ENCODE measurements at places on chromosomes 11 and 22.

GRCh38 chr22:42315392-42315756 lies 44.9 kb upstream of the TCF20 start:
- no peak for DNase-seq

DNA sequence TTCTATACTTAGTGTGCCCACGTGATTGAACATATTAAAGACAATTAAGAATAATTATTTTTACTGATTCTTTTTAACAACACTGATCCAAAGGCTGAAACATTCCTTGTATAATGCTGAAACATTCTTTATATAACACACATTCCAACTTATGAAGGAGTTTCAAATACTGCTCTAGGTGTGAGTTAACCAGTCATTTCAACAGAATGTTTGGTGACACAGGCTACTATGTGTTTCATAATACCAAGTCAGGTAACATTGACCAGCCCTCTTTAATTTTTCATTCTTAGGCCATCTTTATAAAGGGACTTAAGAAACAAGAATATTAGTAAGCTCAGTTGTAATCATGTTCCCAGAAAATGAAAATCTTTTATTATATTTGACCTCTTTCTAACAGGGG lies 136.6 kb downstream of the ELP4 start:
- no peak for DNase-seq

- DNase-seq, result no peak
Observed at GRCh38 chr22:24101966-24102365, 79.3 kb upstream of the SUSD2 start.

- no peak for DNase-seq
Observed at GRCh38 chr11:10592331-10592730, 23.9 kb upstream of the LYVE1 start.

GRCh38 chr11:41714101-41714500 lies 254.6 kb upstream of the LRRC4C start:
- DNase-seq, result no peak

DNA sequence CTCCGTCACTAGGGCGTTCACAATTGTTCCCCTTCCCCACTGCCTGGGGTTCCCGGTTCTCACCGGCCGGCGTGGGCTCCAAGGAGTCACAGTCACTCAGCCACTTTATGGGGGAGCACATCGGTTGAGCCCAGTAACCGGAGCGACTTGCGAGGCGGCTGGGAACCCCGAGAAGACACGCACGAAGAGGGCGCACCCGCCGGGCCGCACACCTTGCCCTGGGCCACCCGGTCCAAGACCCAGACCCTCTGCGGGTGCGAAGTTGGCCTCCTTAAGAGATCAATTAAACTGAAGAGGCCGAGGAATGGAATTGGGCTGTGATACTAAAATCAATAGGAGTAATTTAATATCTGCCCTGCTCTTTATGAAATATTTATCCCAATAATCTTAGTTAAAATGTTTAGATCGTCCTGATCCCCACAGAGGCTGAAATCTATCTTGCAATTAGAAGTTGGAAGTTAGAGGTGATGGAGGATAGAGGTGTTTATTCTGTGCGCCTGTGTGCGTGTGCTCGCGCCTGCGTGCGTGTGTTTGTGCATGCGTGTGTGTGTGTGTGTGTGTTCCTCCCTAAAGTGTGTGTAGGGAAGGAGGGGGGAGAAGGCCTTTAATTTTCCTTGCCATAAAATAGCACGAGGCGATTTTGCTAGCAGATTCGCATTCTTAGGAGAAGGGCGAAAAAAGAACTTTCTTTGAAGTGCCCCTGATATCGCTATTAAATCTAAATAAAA lies 954 bp upstream of the MN1 start:
- no peak for DNase-seq

DNA sequence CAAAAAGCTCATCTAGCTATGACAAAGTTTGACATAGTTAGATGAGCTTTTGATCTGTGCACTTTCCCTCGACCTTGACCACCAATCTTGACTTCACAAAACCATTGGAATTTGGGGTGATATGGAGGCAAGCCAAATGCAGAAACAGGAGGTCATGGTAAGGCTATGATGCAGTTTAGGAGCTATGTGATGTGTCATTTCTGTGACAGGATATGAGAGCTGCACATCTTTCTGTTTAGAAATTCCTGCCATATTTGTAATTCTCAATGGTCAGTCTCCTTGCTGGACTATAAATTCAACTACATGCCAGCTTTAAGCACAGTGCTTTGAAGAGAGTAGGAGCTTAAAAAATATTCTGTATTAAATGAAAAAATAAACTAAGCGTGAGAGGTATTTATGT lies 12.9 kb downstream of the OR51B6 start:
- no peak for DNase-seq

DNA sequence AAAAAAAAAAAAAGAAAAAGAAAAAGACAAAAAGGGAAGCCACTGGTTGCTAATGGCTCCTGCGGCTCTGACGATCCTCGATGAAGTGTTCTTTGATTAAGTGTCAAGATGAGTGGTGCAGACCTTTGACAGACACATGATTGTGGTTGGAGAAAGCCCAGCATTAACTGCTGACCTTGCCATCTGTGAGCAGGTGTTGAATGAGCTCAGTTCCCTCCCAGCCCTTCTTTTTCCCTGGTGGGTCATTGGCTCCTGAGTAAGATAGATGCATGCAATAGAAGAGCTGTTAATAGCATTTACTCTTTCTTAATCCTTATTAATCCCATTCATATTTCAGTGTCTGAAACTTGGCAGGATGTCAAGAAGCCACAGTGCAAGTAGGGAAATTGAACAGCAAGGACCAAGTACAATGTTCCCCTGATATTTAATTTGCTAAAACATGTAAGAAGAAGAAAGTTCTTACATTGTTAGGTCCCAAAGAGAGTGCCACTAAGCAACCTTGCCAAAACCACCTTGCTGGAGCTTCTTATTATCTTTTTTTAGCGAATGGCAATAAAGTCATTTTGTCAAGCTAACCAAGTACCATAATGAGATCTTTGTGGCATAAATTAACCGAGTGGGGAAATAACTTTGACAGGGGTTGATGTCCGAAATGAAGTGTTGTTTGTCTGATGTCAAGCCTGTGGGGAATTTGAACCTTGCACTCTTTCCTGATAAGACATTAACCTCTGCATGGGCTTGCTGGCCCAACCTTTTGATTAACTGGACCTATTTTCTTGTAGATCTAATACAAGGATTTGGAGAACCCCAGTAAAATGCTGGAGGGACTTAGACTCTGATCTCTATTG lies 113.7 kb downstream of the PTPRJ start:
- no peak for DNase-seq

- DNase-seq, result no peak
Observed at GRCh38 chr11:15560689-15561467, 446.2 kb downstream of the INSC start.

DNA sequence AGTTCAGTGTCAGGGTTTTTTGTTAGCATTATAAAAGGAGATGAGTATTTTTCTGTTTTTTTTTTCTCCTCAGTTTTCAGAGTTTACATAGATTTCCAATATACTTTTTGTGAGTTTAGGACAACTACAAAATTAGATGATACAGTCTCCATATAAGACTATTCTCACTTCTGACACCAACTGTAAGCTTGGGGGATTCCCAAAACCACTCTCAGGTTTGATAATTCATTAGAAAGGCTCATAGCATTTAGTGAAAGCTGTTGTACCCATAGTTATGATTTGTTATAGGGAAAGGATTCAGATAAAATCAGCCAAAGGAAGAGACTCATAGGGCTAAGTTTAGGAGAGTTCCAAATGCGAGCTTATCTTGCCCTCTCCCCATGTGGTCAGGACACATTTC lies 24.1 kb downstream of the CUL5 start:
- DNase-seq, result no peak

GRCh38 chr11:103234974-103235373 lies 125.7 kb downstream of the DYNC2H1 start:
- no peak for DNase-seq

DNA sequence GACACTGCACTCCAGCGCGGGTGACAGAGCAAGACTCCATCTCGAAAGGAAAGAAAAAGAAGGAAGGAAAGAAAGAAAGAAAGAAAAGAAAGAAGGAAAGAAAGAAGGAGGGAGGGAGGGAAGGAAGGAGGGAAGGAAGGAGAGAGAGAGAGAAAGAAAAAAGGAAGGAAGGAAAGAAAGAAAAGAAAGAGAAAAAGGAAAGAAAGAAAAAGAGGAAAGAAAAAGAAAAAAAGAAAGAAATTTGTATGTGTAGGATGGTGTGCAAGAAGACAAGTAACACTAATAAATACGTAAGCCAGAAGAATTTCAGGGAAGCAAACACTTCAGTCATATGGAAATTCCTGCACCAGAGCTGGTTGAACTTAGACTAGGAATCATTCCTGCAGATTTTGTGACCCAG lies 618 bp downstream of the OR8D1 start:
- DNase-seq, result no peak

DNA sequence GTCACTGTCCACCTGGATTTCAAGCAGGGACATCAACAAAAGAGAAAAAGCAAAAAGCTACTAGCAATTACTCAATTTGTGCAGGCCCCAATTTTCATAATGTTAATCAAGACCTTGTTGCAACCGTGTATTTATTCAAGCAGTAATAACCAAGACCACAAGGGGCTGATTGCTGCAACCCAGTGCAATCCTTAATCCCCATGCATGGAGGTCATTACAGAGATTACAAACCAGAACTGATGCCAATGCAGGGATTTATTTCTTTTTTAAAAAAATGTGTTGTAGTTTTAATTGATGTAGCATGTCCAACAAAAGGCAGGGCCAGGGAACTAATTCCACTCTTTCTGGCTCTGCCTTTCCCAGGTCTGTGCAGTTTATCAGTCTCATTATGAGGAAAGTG lies 18.4 kb downstream of the TECTA start:
- DNase-seq, result no peak

DNA sequence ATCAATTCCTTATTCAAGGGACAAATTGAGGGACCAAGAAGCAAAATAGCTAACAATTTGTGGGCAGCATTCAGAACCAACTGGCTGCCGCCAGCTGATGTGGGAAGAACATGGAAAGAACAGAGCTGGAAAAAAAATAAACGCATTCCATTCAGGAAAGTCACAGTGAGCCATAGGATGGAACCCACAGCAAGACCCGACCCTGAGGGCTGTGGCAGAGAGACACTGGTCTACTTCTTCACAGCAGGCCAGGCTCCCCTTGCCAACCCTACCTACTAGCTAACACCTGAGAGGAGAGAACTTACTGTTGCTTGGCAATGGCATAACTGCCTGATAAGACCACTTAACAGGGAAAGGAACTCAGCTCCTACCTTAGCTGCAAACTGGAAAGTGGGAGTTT lies 123.5 kb upstream of the APOA1 start:
- DNase-seq, result no peak

DNA sequence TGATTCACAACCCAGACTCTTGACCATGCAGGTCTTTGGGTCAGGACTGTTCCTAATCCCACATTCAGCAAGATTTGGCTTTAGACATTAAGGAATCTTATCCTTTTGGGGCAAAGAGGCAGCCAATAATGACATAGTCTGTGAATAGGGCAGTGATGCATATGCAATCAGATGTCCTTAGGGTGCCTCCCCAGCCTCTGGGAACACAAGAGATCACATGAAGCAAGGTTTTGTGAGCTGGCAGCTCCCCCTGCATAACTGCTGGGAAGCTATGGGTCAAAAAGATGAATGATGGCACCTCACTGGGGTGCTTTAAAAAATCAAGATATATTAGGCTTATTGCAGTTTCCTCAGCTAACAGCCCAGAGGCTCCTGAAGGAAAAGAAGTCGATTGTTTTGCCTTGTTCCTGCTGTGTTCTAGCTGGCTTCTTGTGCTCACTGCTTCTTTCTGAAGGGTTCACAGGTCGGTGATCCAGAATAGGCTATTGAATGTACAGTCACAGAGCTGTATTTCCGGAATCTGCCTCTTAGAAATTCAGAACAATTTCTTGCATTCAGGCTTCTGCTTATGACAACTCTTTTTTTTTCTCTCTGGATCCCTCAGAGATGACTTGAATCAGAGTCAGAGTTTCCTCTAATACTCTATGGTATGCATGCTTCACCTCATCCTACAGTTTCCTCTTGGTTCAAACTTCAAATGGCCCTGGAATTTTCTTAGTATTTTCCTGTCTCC lies 31.7 kb downstream of the INSC start:
- DNase-seq, result no peak

DNA sequence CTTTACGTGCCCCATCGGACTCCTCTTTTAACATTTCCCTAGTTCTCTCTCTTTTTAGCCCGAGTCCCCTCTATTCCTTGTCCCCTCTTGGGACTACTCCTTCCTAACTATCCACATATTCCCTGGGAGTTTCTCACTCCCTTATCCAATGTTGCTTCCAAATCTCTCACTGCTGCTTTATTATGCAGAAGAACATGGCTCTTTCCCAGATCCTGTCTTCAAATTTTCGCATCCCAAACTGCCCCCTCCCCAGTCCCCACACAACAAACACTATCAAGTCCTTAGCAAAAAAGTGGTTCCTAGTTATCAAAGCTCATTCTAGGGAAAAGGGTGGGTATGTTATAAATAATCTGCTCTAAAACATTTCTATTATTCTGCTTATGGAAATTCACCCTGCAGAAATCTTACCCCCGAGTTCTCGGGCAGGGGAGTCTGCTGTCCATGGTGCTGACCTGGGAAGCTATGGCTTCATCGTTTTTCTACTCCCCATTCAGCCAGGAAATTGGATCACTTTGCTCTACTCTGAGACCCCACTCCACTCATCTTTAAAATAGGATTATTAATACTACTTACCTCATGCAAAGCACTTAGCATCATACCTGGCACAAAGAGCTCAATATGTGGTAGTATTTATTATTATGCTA lies 393.5 kb downstream of the BUD13 start:
- peak; percentile 63 for DNase-seq

DNA sequence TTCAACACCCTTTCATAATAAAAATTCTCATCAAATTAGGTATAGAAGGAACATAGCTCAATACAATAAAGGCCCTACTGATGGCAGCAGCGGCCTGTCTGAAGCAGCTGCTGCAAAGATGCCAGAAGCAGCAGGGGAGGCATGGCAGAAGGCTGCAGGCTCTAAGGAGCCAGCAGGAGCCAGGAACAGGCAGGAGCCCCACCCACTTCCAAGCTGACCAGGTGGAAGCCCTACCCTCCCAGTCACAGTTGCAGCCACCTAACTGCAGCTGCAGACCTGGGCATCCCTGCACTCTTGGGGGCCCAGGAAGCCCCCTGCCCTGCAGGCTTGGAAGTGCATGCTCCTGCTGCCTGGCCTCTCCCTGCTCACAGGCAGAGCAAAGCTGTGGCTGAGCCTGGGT lies 18.2 kb upstream of the OR6A2 start:
- no peak for DNase-seq

DNA sequence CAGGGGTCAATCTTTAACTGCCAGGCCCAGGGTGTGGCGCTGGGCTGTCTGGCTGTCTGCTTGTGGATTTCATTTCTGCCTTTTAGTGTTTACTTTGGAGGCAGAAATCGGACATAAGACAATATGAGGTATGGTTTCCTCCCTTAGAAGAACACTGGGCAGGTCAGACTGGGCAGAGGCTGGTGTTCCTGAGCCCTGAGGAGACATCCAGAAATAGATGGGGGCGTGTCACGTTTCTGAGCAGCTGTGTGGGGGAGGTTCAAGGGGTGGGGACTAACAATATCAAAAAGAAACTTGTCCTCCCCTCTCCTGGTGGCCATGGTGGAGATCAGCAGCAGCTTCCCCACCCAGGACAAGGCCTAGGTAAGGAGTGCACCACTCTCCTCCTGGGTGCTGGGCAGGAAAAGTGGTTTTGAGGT lies at the start of gene ART1:
ART1 (plus strand) TSS at position 312 of the 419 bp plus-strand sequence. CDS start 14,086 bp downstream, outside the sequence.
- DNase-seq, result no peak

GRCh38 chr11:115886422-115886733 lies 382.2 kb upstream of the CADM1 start:
- DNase-seq, result no peak
